ENCODE measurements at places on chromosomes 1 and 21.

GRCh38 chr1:114033961-114034360 lies 54.7 kb downstream of the OLFML3 start:
- DNase-seq = no peak

DNA sequence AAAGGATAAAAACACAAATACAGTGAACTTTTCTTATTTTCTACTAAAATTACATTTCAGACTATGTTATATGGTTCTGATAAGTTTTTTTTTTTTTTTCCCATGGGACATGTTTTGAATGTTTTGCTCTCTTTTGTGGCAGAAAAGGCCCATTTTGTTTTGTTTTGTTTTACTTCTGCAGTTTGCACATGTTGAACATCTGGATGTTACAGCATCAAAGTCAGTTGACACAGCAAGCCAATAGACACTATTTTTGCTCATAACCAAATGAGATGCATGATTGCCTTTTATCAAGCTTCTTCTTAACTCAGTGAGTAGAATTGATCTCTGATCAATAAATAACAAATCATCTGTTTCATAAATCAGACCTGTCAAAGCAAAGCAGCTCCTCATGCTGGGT lies 904.2 kb downstream of the ADGRL2 start:
- DNase-seq = no peak

GRCh38 chr1:233433436-233434210 lies 106.1 kb downstream of the MAP3K21 start:
- DNase-seq = no peak

DNA sequence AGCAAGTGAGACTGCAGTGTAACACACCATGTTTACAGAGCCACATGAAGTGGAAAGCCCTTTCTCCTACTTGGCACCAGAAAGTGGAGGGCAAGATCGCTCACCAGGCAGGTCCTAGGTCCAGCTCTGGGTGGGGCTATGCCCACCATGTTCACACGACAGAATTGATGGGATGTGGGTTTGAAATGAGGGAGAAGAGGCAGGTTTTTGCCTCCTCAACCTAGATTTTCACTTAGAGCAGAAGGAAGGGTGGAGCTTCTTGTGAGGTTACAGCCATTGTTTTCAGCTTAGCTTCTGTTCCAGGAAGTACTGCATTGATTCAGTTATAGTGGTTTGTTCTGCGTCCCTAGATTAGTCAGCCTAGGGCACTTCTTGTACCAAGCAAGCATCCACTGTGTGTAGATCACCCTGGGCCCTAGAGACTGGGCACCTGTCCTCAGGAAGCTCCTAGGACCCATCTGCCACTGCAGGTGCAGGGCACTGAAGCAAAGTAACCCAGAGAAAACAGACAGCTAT lies 2.3 kb downstream of the CD53 start:
- no peak for DNase-seq

DNA sequence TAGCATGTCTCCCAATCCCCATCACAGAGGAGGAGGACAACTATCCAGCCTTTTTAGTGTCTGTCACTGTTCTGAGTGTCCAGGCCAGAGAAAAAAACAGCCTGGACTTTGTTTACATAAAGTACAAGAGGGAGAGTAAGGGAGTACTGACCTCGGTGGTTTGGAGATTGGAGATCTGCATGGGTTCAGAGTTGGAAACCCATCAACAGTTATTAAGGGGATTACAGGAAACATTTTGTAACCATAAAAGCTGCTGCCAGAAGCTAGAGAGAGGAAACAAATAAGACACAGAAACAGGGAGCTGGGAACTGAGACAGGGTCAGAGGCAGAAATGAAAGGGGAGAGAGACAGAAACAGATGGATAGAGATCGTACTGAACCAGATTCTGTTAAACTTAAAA lies 131.5 kb upstream of the CTTNBP2NL start:
- no peak for DNase-seq

- no peak for DNase-seq
Observed at GRCh38 chr1:214341459-214341858, 60.5 kb downstream of the SMYD2 start.

DNA sequence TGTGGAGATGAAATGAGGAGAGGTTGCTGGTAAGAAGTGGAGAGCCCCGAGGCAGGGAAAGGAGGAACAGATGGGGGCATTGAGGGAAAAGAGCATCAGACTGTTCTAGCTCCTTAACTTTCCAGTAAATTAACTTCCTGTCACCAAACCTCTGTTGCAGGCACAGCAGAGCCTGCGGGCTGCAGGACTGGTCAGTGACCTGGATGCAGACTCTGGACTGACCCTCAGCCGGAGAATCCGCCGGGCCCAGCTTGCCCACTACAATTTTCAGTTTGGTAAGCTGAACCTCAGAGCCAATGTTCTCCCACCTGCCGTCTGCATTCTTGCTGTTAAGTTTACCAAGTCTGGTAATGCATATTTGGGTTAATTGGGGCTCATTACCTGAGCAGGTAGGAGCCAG lies 2.5 kb upstream of the ECM1 start:
- DNase-seq = no peak

All from NCI-H1048 (cell line).